ENCODE measurements at places on chromosomes 1 and 21.

GRCh38 chr1:230940848-230941247, 37.8 kb downstream of the TTC13 start:
- no peak for DNase-seq

DNA sequence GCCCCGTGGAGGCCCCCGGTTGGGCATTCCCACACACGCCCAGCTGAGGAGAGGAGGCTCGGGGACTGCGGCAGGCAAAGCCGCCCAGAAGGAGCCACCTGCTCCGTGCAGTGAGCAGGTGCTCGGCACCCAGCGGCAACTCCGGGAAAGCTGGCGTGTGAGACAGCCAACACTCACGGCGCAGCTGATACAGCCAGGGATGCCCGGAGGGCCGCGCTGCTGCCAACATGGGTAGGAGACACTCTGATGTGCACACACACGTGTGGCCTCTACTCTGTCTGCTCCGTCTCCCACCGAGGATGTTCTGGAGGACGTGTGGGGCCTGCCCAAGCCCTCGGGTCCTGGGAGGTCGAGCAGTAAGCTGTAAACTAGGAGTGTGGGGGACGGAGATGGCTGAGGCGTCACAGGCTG, 12.9 kb downstream of the MORN1 start:
- DNase-seq = no peak

DNA sequence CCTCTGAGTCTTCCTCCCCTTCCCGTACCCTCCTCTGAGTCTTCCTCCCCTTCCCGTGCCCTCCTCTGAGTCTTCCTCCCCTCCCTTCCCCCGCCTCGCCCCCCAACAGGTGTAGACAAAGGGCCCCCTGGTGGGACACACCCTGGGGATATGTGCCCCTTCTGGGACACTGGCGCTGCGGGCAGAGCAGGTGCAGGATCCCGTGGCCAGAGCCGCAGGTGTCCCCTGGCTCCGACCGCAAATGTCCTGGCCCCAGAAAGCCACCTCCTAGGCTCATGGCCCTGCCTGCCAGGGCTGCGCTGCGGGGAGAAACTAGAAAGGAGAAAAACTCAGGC, 51.5 kb upstream of the ARHGEF16 start:
- DNase-seq = no peak

DNA sequence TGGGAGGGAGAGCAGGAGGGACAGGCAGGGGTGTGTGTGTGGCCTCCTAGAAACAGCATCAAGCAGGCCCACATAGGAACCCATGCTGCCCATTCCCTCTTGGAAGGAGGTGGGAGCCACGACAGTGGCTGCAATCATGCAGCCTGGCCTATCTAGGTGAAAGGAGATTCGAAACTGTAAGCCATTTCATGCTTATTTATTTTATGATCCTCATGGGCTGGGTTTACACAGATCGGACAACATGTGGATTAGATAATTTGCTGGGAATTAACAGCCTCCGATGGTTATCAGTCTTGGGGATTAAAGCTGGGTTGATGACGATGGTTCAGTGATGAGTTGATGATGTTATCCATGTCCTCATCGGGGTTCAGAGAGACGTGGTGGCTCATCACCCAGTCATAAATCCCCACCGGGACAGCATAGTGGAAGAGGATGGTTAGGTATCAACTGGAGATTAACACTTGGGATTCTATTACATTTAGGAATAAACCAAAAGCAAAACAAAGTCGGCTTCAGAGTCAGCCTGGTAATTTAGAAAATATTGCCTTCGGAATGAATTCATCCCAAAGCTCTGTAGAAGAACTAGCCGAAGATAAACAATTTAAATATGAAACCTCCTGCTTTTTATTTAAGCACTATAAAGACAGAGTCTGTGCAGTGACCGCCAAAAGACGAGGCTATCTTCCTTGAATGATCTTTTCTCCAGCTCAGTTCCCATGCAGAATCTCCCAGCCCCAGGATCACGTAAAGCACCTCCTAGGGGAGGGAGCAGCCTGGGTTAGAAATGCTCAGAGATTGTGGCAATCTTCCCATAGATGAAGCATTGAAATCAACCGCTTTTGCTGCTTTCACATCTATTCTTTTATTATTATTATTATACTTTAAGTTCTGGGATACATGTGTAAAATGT, 252.8 kb downstream of the FOXD2 start:
- no peak for DNase-seq

- no peak for DNase-seq
These were observed 157.8 kb upstream of the KAZN start for GRCh38 chr1:14440731-14441130.

DNA sequence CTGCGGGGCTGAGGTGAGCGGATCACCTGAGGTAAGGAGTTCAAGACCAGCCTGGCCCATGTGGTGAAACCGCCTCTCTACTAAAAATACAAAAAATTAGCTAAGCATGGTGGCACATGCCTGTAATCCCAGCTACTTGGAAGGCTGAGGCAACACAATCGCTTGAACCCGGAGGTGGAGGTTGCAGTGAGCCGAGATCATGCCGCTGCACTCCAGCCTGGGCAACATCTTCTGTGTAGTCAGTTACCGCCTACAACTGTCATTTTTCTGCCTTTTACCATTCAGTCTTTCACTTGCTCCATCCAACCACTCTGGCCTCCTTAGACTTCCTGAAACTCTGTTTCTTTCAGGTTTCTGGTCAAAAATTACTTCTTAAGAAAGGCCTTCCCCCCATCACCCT, 2.2 kb downstream of the MYCBP start:
- no peak for DNase-seq

DNA sequence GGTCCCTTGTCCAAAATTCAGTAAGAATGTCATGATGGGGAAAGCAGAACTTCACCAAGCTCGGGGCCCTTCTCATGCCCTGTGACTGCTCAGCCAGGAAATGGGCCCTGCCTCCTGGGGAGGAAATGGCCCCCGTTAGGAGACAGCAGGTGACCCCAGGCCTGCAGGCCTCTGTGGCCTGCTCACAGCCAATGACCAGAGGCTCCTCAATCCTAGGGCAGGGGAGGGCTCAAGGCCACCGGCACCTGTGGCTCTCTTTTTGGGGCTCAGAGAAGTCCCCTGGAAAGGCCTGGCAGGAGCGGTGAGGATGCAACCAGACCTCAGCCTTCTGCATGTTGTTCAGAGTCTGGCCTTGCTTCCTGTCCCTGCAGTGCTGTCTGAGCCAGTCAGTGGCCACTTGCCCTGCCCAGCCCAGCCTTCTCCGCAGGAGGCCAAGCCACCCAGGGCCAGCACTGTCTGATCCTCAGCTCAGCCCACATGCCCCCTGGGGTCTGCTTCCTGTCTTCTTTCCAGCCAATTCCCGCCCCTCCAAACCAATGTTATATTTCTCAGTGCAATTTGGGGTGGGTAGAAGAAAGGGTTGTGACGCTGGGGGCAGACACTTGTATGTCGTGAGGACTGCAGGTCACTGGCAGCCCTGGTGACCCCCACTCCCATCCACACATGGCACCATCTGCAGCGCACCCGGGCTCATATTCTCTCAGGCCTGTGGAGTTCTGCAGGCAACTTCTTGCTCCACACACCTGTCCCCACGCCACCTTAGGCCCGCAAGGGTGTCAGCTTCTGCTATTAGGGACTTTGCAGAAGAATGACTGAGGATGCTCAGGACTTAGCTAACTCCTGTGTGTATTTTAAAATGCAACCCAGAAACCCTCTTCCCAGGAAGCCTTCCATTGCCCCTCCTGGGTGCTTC, 83.6 kb downstream of the ITPKB start:
- no peak for DNase-seq

DNA sequence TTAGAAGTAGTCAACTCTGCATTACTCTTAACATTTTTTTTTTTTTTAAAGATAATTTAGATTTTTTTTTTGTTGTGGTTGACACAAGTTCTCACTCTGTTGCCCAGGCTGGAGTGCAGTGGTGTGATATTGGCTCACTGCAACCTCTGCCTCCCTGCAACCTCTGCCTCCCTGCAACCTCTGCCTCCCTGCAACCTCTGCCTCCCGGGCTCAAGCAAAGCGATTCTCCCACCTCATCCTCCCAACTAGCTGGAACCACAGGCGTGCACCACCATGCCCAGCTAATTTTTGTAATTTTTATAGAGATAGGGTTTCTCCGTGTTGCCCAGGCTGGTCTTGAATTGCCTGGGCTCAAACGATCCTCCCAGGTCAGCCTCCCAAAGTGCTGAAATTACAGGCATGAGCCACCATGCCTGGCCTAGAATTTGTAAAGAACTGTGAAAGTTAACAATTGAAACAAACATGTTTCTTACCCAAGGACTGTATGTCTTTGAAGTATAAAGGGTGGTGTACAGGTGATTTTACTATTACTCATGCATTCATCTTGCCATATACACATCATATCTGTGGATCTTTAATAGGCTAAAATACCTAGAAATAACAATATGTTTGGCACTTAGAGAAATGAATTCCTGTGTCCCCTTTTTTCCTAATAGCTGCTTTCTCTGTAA, 114.7 kb downstream of the ATP5PO start:
- no peak for DNase-seq

GRCh38 chr1:96498744-96499340, 222.7 kb upstream of the PTBP2 start:
- no peak for DNase-seq

DNA sequence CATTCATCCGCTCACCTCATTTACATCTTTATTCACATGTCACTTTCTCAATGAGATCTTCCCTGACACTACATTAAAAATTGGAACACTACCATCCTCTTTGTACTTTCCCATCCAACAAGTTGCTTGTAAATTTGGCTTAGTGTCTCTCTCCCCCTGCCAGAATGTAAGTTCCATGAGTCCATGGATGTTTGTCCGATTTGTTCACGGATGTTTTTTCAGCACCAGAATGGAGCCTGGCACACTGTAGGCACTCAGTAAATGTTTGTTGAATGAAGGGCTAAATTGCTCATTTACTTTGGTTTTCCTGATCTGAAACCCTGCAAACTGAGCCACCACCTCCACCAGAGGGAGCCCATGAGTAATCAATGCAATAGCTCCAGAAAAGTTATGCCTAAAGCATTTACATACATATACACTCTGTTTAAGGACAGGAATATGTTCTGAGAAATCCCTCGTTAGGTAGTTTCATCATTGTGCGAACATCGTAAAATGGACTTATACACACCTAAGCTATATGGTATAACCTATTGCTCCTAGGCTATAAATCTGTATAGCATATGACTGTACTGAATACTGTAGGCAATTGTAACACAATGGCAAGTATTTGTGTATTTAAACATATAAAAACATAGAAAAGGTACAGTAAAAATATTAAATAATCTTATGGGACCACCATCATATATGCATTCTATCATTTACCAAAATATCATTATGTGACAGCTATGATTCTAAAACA, 2.8 kb upstream of the EYA3 start:
- DNase-seq = peak; percentile 86

- DNase-seq = peak; percentile 68
These were observed 89.3 kb upstream of the EDEM3 start for GRCh38 chr1:184843732-184844495.

- DNase-seq = peak; percentile 55
These were observed 42.1 kb upstream of the ZNF496 start for GRCh38 chr1:247373721-247374141.

DNA sequence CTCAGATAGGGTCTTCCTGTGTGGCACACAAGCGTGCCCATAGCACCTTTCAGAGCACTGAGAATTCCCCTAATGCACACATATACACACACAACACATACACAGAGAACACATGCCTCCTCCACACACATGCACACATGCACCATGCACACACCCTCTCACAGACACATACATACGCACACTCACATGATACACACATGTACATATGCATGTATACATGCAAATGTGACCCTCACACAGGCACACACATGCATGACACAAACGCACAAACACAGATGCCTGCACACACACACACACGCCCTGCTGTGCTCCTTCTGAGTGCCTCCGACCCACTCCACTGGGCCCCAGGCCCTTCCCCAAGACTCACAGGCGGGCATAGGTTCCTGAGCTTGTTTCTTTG, 251.0 kb downstream of the PTPRU start:
- DNase-seq = no peak
